ENCODE measurements at places on chromosomes 6 and 20. TPM values are rescaled to one million over a fixed set of nuclear protein-coding genes. Genes with fewer than 3 reads are reported as not detected.

DNA sequence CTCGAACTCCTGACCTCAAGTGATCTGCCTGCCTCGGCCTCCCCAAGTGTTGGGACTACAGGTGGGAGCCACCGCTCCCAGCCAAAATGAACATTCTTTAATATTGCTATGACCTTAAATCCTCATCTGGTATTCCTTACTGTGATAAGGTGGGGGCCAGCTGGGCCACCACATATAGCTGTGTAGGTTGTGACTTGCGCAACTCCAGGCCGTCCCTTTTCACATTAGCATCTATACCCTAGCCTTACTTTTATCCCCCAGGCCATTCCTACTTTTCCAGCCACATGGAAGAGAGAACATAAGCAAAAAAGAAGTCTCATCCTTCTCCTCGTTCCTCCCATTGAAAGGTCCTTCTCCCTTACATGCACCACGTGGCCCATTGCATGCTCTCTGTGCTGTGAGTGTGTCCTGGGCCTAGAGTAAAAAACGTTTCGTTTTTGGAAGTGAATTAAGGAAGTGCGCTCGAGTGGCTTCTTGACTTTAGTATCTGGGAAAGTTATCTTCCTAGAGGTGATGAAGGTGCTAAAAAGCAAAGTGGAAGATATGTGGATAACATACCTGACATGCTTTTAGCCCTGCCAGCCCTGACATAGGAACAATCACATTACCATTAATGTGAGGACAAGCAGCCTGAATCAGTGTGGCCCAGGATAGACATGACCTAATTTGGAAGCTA, 56.8 kb upstream of the KIF13A start:
- H3K36me3 ChIP-seq: no peaks in the 10 kb centered on the region
- no peak for DNase-seq
- H3K27ac ChIP-seq: no peak overlapping the region
- peaks cover 9% of the 10 kb centered on the region for H3K4me1 ChIP-seq

- H3K4me1 ChIP-seq: peaks cover 14% of the 10 kb centered on the region
- H3K36me3 ChIP-seq: peaks cover 14% of the 10 kb centered on the region
- H3K27ac ChIP-seq: no peak overlapping the region
- peak; percentile 3 for DNase-seq
- H3K4me3 ChIP-seq: no peak overlapping the region
- no peaks in the 10 kb centered on the region for H3K27me3 ChIP-seq
Observed at GRCh38 chr20:34951652-34952051, 4.0 kb downstream of the GSS start.

- no peaks in the 10 kb centered on the region for H3K4me1 ChIP-seq
- no peaks in the 10 kb centered on the region for H3K27me3 ChIP-seq
- no peak overlapping the region for H3K27ac ChIP-seq
- no peaks in the 10 kb centered on the region for H3K36me3 ChIP-seq
Observed at GRCh38 chr6:126446248-126446647, 106.3 kb downstream of the CENPW start.

DNA sequence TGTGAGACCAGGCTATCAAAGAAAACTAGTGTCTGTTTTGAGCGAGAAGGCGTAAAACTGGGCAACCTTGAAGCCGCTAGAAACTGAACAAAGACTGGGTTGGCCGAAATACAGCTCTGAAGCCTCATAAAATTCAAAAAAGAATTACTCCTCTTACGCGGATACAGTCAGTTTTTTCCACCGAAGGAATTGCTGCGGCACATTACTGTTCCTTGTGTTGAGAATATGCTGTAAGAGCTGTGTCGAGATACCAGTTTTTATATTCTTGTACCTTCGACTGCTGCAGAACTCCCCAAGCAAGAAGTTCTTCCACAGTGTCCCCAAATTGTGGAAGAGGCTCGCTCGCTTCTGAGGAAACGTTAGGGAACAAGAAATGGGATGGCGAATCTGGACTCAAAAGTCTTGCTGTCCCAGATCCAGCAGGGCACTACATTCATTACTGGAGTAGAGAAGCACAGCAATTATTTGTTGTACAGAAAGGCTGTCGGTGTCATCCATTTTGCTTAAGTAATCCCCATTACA, 523 bp upstream of the COX7A2 start:
- H3K4me1 ChIP-seq: peaks cover 14% of the 10 kb centered on the region
- H3K27me3 ChIP-seq: no peaks in the 10 kb centered on the region
- H3K27ac ChIP-seq: peak overlapping the region; percentile 96
- no peak for DNase-seq
- H3K4me3 ChIP-seq: peak overlapping the region; percentile 94

- no peak overlapping the region for H3K4me3 ChIP-seq
- H3K4me1 ChIP-seq: no peaks in the 10 kb centered on the region
- no peaks in the 10 kb centered on the region for H3K27me3 ChIP-seq
- no peaks in the 10 kb centered on the region for H3K36me3 ChIP-seq
- no peak for DNase-seq
- no peak overlapping the region for H3K27ac ChIP-seq
Observed at GRCh38 chr6:136426627-136427377, 123.4 kb downstream of the MAP7 start.

DNA sequence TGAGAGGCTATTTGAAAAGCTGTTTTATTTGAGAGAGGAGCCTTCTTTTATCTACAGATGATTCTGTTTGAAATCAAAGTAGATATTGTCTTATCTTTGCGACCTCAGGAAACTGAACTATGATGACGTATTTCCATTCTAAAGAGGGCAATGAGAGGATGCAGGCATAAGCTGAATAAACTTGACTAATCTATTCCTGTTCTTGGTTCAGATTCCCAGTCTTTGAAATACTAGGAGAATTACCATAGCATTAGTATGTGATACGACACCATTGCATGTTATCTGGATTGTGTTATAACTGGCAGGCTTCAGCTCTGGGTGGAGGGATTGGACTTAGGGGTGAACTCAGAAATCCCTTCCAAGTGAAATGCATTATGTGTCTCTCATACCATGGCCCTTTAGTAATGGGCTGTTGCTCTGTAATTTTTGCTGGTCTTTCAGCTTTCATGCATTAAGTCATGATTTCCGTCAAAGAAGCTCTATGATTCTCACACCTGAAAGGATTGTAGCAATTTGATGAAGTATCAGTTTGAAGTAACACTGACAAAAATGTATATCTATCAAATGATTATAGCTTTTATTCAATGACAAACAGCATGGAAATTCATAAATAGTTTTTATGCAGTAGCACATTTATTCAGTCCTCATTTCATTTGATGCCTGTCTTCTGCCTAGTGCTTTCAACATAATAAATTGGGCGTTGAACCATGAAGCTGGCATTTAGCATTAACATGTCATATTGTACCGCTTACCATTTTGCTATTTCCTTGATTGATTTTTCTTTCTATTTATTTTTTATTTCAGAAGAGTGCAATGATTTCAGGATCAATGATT, 138.4 kb upstream of the SPACA1 start:
- DNase-seq: peak; percentile 35
- peaks cover 2% of the 10 kb centered on the region for H3K4me1 ChIP-seq
- no peak overlapping the region for H3K4me3 ChIP-seq
- no peaks in the 10 kb centered on the region for H3K36me3 ChIP-seq
- no peaks in the 10 kb centered on the region for H3K27me3 ChIP-seq
- H3K27ac ChIP-seq: no peak overlapping the region

GRCh38 chr6:3530515-3530914, 73.7 kb upstream of the SLC22A23 start:
- H3K4me1 ChIP-seq: no peaks in the 10 kb centered on the region
- H3K36me3 ChIP-seq: no peaks in the 10 kb centered on the region
- H3K27ac ChIP-seq: no peak overlapping the region
- no peak overlapping the region for H3K4me3 ChIP-seq
- no peaks in the 10 kb centered on the region for H3K27me3 ChIP-seq
- DNase-seq: no peak

Gene PCSK2
- total RNA-seq: 6.6 TPM

Gene RBM12
- 66.8 TPM for total RNA-seq

Gene HLA-DOB
- total RNA-seq: 0.11 TPM

Gene LIME1
- total RNA-seq: 2.5 TPM
